Activated T-helper 1 cell treated with anti-CD3 and anti-CD28 coated beads, Interleukin-12 subunit alpha, Interleukin-12 subunit beta, Interleukin-2, Interleukin-4 antibody, amounts not matched to agents 30 ng/mL and 10 ng/mL and 1 ng/mL, durations not matched to agents 14 hours and 24 hours and 36 hours (primary cell): ENCODE measurements at places on chromosomes 5 and 9.

GRCh38 chr5:54905942-54906537 lies 79.4 kb downstream of the ESM1 start:
- no peak overlapping the region for H3K27ac ChIP-seq
- peaks cover 2% of the 10 kb centered on the region for H3K36me3 ChIP-seq
- H3K4me3 ChIP-seq: no peak overlapping the region
- H3K27me3 ChIP-seq: peaks cover 37% of the 10 kb centered on the region
- peak; percentile 50 for DNase-seq

DNA sequence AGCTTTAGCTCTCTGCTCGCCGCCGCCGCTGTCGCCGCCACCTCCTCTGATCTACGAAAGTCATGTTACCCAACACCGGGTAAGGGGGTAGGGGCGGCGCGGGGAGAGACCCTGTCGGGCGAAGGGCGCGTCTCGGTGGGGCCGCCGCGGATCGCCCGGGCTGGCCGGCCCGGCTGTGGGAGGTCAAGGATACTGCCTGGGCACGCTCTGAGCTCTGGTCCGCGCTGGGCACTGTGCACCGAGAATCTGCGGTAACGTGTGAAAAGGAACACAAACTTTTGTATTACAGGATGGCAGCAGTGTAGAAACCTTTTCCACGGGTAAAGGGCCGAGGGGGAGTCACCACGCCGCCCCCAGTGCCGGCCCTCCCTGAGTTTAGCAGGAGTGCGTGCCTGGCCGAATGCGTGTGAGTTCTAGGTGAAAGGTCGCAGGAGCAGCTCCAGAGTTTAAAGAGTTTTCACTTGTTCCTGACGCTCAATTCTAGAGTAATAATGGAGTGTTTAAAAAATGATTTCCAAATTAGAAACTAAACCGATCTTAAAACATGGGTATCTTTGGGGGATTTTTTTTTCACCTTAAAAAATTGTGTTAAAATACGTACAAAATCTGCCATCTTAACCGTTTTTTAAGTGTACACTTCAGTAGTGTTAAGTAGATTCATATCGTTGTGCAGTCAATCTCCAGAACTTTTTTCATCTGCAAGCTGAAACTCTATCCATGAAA lies at the start of gene HSDL2:
HSDL2 (plus strand) TSS at position 7 of the 723 bp plus-strand sequence; CDS start at position 63, 56 bp downstream.
- H3K4me1 ChIP-seq: peaks cover 57% of the 10 kb centered on the region
- DNase-seq: no peak
- peak within 1 kb of the TSS; percentile 99 for H3K27ac ChIP-seq
- H3K4me3 ChIP-seq: peak within 1 kb of the TSS; percentile 98
- no peaks in the 10 kb centered on the region for H3K27me3 ChIP-seq

DNA sequence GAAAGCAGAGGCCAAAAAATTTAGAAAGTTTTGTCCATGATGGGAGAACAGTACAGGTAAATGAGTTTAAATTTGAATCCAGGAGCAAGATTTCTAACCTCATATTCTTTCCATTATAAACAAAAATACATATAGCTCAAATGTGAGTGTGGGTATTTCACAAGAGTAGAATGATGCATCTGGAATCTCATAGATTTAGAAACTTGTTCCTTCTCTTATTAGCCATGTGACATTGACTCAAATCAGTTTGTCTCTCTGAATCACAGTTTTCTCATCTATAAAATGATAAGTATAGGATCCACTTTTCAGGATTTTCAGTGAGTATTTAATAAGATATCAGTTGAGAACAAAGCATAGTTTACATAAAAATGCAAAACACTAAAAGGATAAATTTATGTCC lies 436.3 kb upstream of the PAPPA start:
- H3K4me1 ChIP-seq: no peaks in the 10 kb centered on the region
- no peaks in the 10 kb centered on the region for H3K27me3 ChIP-seq
- no peak for DNase-seq
- H3K4me3 ChIP-seq: no peak overlapping the region

- no peaks in the 10 kb centered on the region for H3K36me3 ChIP-seq
- H3K4me3 ChIP-seq: no peak overlapping the region
- H3K4me1 ChIP-seq: no peaks in the 10 kb centered on the region
- peaks cover 2% of the 10 kb centered on the region for H3K27me3 ChIP-seq
Observed at GRCh38 chr5:127216898-127217675, 73.5 kb upstream of the MEGF10 start.

DNA sequence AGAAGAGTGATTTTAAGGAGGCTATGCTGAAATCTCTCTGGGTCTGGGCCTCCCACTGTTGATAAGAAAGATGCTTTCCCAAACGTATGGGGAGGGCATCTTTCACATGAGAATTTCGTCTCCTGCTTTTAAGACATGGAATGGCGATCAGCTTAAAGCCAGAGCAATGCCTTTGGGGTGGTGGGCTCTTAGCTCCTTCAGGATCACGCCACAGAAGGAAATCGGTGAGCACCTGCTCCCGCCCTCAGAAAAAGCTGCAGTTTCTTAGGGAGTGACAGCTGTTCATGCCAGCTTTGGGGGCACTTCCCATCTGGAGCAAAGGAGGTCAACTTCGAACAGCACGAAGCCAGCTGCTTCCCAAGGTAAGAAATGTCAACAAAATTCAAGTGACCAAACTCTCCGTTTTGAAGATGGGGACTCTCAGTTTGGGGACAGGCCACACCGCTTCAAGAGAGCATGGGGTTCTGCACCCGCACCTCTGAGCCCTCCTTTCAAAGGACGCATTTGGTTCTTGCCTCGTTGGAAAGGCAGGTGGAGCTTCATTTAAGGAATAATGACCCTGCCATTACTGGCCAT lies 39.0 kb downstream of the TRIP13 start:
- peaks cover 8% of the 10 kb centered on the region for H3K4me1 ChIP-seq
- peaks cover 10% of the 10 kb centered on the region for H3K27me3 ChIP-seq
- H3K27ac ChIP-seq: no peak overlapping the region
- H3K36me3 ChIP-seq: peaks cover 1% of the 10 kb centered on the region

GRCh38 chr5:143635888-143636287 lies 176.1 kb upstream of the HMHB1 start:
- H3K4me3 ChIP-seq: no peak overlapping the region
- H3K36me3 ChIP-seq: no peaks in the 10 kb centered on the region
- no peak overlapping the region for H3K27ac ChIP-seq
- no peak for DNase-seq
- H3K4me1 ChIP-seq: no peaks in the 10 kb centered on the region

DNA sequence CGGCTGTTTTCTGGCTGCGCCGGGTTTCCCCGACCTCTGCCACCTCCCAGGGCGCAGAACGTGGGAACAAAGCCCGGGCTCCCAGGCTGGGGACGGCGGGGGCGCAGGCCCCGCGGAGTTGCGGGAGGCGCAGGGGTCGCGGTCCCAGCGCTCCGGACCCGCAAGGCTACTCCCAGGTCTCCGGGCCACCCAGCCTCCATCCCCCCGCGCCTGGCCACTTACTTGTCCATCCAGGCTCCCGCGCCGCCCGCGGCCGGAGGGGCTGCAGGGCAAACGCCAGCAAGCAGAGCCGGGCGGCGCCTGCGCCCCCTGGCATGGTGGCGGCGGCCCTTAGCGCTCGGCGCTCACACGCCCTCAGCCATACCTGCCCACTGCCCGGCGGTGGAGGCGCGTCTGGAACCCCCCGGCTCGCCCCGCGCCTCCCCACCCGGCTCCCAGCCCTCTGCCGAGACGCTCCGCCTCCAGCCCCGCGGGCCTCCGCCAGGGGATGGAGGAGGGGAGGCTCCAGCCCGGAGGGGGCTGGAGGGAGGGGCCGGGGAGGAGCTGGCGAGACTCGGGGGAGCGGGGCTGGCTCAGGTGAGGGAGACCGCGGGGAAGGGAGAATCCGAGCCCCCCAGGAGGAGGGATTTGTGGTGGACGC lies at the start of gene ADAM19:
ADAM19 (minus strand) TSS at position 395 of the 640 bp plus-strand sequence; CDS start at position 316, 79 bp downstream.
- H3K36me3 ChIP-seq: peaks cover 38% of the 10 kb centered on the region
- DNase-seq: peak; percentile 58
- peak within 1 kb of the TSS; percentile 92 for H3K27ac ChIP-seq
- H3K4me3 ChIP-seq: peak within 1 kb of the TSS; percentile 96
- no peaks in the 10 kb centered on the region for H3K27me3 ChIP-seq

DNA sequence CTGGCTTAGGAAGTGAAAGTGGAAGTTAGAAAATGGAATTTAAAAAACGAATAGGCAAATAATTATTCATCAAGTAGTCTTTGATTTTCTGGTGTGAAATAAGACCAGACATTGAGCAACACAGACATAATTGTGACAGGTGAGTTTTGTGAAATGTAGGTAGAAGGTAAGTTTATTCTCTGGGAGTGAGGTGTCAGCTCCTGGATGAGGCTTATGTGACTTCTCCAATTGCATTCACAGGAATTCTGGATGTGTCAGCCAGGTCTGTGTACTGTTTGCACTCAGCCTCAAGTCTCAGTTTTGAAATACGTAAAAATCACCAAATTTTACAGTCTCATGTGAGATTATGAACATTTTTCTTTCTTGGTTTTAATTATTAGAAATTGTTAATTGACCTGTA lies 537.6 kb downstream of the CETN3 start:
- no peaks in the 10 kb centered on the region for H3K27me3 ChIP-seq
- no peak for DNase-seq
- no peaks in the 10 kb centered on the region for H3K36me3 ChIP-seq
- H3K4me1 ChIP-seq: no peaks in the 10 kb centered on the region
- no peak overlapping the region for H3K4me3 ChIP-seq

DNA sequence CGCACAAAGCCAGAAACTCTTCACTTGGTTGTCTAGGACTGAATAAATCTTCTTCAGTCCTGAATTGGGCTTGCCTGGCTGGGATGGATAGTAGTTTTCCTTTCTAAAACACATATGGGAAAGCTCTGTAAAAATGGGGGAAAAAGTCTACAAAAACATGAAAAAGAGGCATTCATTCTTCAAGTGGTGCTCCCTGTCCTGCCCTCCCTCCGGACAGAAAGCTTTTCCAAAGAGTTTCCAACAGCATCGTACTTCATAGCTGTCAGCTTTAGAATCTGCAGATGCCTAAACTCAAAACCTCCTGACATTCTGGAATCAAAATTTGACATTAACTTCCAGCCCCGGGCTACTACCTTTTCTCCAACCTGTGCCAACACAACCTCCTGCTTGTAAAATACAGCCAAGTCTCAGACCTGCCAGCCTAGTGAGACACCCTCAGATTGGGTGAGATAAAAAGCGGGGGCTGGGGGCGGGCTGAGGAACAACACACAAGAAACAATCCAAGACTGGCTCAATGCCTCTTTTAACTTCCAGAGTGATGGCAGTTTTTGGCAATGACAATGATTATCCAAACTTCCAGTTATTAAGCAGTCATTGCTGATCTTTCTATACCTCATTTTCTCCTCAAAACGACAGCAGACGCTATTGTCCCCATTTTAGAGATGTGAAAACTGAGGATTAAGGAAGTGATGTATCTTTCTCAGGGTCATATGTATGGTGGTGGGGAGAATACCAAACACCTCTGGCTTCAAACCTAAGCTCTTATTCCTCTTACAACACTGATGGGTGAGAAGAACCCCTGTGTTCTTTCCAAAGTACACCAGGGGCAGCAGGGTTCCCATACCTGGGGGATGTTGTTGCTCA lies 1.3 kb downstream of the TNC start:
- no peak overlapping the region for H3K27ac ChIP-seq
- H3K27me3 ChIP-seq: peaks cover 68% of the 10 kb centered on the region
- no peak overlapping the region for H3K4me3 ChIP-seq
- DNase-seq: no peak
- H3K4me1 ChIP-seq: peaks cover 9% of the 10 kb centered on the region
- no peaks in the 10 kb centered on the region for H3K36me3 ChIP-seq
